NB4 (cell line): ENCODE measurements at places on chromosomes 12 and 14.

DNA sequence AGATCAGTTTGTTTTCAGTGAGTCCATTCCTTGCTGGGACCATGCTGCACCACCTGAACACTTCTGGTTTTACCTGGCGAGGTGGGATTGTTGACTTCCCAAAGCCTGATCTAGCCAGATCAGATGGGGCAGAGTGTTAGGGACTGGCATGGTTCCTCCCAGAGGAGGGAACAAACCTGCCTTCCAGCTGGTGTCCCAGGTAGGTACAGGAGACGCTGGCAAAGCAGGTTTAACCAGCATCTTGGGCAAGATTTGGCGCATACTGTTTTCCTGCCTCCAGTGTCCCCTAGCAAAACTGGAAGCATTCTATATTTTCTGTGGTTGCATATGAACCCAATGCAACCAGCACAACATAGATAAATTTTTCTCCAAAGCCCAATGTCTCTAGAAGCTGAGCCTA lies 14.6 kb upstream of the FOS start:
- DNase-seq = no peak

GRCh38 chr12:89151536-89151935 lies 200.8 kb downstream of the DUSP6 start:
- no peak for DNase-seq

DNA sequence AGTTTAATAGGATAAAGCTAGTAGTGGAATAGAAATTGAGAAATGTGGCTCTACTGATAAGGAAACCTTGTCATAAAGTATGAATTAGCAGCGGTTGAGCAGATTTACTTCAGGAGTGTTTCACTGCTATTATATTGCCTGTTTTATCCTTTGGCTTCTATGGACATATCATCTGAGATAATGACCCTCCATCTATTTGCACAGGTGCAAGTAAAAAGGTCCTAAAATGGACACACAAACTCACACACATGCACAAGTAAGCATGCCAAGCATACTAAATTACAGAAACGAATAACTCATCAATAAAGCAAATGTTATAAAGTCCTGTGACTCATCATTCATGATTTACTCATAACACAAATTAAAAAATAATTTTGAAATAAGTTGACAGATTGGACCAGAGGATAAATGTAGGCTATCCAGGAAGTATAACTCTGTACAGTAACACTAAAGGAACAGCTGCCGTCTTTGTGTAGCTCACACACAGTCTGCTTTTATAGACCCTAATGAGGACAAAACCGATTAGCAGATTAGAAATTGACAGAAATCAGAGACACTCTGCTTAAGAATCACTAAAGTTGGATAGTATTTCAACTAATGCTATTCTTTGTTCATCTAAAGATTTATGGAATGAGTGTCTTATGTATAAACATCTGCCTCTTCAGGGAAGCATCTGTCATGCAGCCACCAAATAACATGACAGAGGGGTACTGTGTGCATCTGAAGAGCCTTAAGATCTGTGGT lies 73.9 kb downstream of the SYT1 start:
- no peak for DNase-seq

- DNase-seq = peak; percentile 12
Measured at GRCh38 chr14:70186900-70187451, 1.8 kb downstream of the SLC8A3 start.

DNA sequence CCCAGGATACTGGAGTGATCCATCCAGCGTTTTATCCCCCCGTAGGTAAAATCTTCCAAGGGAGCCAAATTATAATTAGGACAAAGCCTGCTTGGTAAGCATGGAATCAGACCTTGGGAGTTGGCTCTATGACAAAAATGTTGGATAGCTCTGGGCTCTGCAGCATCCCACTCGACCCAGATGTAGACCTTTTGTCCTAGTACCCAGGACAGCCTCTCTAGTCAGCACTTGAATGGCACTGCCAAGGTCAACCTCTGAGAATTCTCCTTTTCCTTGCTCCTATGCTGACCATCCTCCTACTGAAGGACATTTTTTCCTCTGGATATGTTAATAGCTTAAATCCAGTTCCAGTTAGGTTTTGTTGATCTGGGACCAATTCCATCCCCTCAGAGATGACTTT lies 104.7 kb upstream of the SLC35F4 start:
- DNase-seq = no peak

DNA sequence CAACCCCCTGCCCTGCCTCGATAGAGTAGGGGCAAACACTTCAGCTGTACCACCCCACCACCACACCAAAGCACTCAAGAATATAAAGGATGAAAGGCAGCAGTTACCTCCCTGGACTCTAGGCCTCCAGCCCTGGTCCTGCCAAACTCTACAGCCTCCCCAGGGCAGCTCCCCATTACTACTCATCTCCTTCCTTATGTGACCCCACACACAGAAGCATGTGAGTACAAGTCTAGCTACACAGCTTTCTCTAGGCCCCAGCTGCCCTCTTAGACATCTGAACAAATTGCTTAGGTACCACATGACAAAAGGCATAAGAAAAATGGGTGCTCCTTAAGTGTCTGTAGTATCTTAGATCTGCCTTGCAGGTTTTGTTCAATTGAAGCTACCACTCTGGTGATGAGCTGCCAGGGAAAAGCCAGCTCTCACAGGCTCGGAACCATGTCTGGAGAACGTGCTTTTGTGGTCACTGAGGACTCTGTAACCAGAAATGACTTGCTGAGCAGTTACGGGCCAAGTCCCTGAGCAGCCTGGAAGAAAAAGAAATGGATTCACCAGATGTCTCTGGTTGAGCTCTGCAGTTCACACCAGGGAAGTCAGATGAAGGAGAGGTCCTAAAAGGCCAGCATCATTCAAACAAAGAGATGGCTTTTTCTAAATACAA lies 32.8 kb downstream of the FMNL3 start:
- DNase-seq = no peak

GRCh38 chr14:50383618-50384225 lies 13.0 kb downstream of the CDKL1 start:
- DNase-seq = no peak

- DNase-seq = no peak
Measured at GRCh38 chr12:114073076-114073475, 107.0 kb upstream of the RBM19 start.

DNA sequence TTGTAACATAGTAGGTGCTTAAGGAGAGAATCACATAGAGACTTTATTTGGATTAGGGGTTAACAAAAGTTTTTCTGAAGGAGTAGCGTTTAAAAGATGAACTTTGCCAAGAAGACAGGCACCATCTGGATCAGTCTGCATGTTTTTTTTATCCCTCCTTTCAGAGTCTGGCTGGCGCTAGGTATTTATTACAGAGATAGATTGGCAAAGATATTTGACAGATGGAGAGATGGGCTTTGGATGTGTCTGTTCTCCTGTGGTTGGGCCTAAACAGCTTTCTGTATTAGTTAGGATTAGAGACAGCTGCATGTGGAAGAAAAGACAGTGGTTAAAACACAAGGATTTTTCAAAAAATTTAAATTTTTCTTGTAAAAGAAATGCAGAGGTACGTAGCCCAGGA lies 133.9 kb downstream of the C12orf75 start:
- no peak for DNase-seq

DNA sequence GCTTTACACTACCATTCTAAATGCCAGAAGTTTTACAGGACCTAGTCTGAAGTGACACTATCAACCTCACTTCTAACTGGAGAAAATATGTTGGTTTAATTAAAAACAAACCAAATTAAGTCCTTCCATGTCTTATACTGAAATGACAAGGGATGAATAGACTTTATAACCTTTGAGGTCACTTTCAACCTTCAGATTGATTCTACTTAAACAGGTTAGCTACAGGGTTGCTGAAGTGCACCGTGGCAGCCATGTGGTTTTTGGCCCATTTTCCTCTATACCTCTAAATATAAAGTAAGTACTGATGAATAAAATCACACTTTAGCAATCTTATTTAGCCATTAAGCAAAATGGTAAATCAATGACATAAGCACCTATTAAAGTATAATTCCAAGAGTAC lies 3.9 kb downstream of the SLC38A2 start:
- DNase-seq = no peak

GRCh38 chr12:57657744-57658143 lies 24.7 kb upstream of the B4GALNT1 start:
- no peak for DNase-seq

- DNase-seq = no peak
Measured at GRCh38 chr12:91074154-91074709, 16.4 kb upstream of the KERA start.

DNA sequence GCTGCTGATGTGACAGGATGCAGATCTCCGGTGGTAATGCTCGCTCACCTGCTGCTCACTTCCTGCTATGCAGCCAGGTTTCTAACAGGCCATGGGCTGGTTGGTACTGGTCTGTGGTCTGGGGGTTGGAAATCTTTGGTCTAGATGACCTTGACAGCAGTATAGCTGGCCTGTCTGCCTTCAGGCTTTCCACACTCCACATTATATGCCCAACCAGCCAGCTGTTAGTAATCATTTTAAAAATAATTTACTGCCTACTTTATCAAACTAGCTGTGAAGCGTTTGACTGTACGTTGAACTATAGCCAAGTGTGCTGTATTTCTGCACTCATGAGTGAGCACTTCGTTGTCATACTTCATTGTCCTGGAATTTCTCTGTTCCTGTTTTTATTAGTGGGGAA lies 424.0 kb upstream of the GARIN6 start:
- DNase-seq = no peak

DNA sequence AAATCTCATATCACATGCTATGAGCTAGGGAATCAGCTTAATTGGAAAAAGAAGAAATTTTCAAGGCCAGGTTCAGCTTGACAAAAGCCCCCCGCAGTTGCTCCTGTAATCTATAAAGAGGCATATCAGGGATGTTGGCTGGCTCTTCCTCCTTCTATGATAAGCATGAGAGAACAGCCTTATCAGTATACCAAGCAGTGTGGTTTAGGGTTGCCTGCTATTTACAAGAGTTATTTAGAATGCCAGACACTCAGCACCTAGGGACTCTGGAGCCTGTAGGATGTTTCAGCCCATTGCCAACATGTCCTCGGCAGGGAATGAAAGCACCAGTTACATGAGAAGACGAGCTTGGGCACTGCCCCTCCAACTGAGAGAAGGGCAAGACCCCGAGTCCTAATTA lies 89.5 kb upstream of the TMPO start:
- no peak for DNase-seq

DNA sequence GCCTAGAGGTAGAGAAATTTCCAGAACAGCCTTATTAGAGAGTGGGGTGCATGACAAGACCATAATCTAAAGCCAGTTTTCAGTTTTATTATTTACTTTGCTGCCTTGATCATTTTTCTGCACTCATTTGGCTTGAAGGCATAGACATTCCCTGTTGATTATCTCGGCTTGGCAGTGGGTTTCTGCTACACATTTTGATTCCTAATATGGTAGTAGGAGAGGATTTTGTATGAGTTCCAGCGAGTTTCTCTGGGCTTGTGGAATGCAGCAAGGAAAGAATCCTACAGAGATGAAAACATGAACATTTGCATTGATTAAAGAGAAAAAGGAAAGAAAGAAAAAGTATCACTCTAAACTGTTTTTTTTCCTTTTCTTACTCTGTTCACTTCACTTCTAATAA lies 281.2 kb downstream of the PAWR start:
- DNase-seq = no peak

- no peak for DNase-seq
Measured at GRCh38 chr12:102953221-102953620, 4.3 kb upstream of the ASCL1 start.

DNA sequence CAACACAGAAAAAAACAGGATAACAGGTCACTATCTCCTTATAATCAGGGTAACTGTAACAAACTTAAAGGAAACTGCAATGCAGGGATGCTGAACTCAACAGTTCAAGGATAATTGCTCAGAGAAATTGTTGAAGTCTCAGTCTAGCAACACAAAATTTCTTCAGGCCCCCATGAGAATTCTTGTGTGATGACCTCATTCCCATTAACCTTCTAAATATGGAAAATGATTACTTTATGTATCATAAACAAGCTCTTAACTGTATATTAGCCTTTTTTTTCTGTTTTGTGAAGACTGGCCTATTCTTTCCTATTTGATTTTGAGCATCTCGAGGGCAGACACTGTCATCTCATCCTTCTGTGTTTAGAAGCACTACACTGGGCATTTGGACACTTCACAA lies 47.1 kb downstream of the IGF1 start:
- no peak for DNase-seq

- no peak for DNase-seq
Measured at GRCh38 chr14:105139212-105139825, 29.3 kb downstream of the JAG2 start.

DNA sequence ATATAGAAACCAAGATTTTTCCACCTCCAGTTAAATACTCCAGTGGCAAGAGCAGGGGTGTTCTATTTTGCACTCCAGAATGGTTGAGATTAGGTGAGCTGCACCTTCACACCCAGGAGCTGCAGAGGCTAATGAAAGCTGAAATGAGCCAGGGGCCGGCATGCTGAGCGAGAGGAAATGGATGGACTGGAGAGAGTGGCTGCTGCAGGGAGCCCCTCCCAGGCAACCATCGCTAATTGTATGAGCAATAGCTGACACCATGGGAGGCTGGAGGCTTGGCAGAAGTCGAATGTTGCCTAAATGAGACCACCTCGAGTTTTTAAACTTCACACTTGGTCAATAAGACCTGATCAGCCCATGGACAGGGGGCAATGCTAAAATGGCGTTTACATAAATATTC lies 301.8 kb upstream of the TMPO start:
- no peak for DNase-seq

DNA sequence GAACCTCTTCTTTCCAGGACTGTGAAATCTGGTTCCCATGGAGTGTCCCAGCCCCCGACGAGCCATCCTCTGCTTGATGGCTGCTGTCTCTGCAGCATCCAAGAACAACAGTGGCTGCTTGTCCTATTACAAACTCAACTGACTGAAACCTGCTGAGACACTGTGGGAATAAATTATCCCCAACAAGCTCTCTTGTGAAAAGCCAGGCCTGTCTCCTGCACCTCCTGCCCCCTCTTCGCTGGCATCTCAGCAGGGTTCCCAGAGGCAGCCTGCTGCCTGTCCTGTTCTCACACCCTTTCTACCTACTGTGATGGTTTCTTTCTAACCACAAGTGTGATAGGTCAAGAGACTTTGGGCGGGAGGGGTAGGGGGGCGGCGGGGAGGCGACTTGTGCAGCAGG lies 180.2 kb downstream of the TSPAN9 start:
- no peak for DNase-seq

DNA sequence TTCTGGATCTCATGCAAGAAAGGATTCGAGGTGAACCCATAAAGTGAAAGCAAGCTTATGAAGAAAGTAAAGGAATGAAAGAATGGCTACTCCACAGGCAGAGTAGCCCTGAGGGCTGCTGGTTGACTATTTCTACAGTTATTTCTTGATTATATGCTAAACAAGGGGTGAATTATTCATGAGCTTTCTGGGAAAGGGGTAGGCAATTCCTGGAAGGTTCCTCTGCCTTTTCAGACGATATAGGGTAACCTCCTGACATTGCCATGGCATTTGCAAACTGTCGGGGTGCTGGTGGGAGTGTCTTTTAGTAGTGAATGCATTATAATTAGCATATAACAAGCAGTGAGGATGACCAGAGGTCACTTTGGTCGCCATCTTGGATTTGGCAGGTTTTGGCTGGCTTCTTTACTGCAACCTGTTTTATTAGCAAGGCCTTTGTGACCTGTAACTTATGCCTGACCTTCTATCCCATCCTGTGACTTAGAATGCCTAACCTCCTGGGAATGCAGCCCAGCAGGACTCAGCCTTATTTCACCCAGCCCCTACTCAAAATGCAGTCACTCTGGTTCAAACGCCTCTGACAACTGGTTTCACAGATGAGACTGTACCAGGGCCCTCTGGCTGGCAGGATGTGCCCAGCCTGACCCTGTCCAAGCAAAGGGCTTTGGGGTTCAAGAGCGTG lies 157.7 kb upstream of the SFSWAP start:
- no peak for DNase-seq
